ENCODE measurements at places on chromosomes 1 and 21. TPM values are rescaled to one million over a fixed set of nuclear protein-coding genes. Genes with fewer than 3 reads are reported as not detected.

Gene SIM2
- total RNA-seq: not detected

Gene THBS3
- 24.9 TPM for total RNA-seq

Gene CSF3R
- total RNA-seq: 202 TPM

Gene CSRP1
- total RNA-seq: 280 TPM

Gene TSNAX
- 36.0 TPM for total RNA-seq

Gene REN
- 0.81 TPM for total RNA-seq

Gene CRB1
- total RNA-seq: 0.46 TPM
